ENCODE measurements at places on chromosomes 11 and 22.

- no peak for DNase-seq
Measured at GRCh38 chr22:46501701-46502100, 35.7 kb downstream of the CELSR1 start.

DNA sequence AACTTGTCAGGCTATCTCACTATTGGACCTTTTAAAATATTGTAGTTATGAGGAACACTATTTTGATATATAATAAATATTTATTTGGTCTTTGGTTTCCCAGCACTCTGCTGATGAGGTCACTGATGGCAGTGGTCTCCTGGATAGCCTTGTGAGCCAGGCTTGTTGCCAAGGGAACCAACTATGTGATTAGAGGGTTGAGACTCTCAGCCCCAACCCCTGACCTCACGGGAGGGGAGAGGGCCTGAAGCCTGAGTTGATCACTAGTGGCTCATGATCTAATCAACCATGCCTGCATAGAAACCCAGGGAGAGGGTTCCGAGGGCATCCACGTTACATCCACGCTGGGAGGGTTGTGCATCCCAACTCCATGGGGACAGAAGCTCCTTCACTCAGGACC, 10.8 kb downstream of the PANX1 start:
- no peak for DNase-seq

DNA sequence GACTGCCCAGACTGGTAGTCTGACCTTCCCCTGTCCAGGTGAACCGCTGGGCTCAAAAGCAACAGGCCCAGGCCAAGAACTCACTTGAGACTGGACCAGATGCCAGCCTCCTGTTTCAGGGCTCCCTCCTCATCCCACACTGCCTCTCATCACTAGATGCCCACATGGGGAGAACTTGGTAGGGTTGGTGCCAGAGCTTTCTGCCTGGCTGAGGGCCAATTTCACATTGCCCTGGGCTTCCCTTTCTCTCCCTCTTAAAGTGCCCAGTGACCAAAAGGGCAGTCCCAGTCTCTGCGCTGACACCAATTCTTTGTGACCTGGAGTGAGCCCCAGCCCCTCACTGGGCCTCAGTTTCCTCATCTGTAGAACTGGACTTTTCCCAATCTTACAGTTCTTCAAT, 41.7 kb downstream of the C11orf58 start:
- DNase-seq = no peak

DNA sequence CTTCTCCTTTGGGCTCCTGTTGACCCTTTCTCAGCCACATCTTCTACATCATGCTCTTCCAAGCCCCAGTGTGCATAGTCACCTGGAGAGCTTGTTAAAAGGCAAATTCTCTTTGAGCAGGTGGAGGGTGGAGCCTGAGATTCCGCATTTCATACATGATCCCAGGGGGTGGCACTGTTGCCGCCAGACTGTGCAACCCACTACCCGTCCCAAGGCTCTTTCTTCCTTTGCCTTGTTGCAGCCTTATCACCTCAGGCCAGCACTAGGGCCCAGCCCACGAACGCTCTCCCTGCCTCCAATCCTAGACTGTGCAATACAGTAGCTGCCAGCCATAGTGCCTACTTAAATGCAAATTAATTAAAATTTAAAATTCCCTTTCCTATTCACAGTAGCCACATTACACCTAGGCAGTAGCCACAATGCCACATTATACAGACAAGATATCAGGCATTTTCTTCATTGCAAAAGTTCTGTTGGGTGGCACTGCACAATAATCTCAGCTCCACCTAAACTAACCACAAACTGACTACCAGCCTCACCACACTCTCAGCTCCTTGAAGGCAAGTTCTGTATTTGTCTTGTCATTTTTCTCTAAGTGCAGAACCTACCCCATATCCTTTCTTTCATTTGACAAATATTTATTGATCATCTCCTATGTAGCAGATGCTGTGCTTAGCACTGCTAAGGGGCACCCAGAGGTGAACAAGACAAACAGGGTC, 4.6 kb upstream of the KCNJ5 start:
- DNase-seq = peak; percentile 61

- no peak for DNase-seq
Measured at GRCh38 chr22:47769652-47770051, 1007.2 kb downstream of the TBC1D22A start.

GRCh38 chr11:122556605-122557004, 98.9 kb upstream of the UBASH3B start:
- DNase-seq = no peak

GRCh38 chr11:128547946-128548648, 39.3 kb downstream of the ETS1 start:
- DNase-seq = no peak

DNA sequence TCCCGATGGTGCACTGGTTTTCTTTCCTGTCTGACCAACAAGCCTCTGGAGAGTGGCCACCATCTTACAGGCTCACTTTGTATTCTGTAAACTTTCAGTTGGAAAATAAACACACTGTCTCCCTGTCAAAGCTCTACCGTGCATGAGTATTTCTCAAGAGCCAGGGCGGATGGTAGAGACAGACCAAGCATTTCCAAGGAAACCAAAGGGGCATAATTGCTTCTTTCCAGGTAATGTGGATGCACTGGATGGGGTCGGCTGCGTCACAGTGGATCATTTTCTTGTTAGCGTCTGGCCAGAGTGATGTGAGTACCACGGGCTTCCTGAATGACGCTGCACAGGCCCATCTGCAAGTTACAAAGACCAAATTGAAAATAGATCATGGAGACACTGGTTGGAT, 5.1 kb upstream of the SEZ6L start:
- no peak for DNase-seq

GRCh38 chr22:35410663-35411034, 10.7 kb downstream of the MCM5 start:
- no peak for DNase-seq

- DNase-seq = no peak
Measured at GRCh38 chr22:30744224-30744623, 49.5 kb downstream of the OSBP2 start.

GRCh38 chr22:44611880-44612496, 90.0 kb upstream of the PRR5 start:
- no peak for DNase-seq

- peak; percentile 18 for DNase-seq
Measured at GRCh38 chr11:103619938-103620337, 416.5 kb upstream of the DDI1 start.

DNA sequence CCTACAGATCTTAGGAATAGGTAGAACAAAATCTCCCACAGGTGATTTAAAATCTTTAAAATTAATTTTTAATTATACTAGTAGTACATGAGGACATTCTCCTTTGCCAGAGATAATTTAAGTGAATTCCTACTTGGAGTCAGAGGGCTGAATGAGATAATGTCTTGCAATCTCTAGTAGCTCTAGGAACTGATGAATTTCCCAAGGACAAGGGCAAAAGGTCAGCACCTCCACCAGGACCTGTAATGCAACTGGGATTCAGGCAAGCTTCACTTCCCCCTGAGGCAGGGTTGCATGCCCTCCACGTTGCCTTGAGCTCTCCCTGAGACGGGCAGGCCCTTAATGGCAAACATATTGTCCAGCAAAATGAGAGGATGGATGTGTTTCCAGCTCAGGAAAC, 330.3 kb upstream of the PITPNB start:
- no peak for DNase-seq

GRCh38 chr22:38104084-38104483, 6.4 kb downstream of the BAIAP2L2 start:
- DNase-seq = no peak

- DNase-seq = no peak
Measured at GRCh38 chr22:20022978-20023613, 2.2 kb downstream of the TANGO2 start.

DNA sequence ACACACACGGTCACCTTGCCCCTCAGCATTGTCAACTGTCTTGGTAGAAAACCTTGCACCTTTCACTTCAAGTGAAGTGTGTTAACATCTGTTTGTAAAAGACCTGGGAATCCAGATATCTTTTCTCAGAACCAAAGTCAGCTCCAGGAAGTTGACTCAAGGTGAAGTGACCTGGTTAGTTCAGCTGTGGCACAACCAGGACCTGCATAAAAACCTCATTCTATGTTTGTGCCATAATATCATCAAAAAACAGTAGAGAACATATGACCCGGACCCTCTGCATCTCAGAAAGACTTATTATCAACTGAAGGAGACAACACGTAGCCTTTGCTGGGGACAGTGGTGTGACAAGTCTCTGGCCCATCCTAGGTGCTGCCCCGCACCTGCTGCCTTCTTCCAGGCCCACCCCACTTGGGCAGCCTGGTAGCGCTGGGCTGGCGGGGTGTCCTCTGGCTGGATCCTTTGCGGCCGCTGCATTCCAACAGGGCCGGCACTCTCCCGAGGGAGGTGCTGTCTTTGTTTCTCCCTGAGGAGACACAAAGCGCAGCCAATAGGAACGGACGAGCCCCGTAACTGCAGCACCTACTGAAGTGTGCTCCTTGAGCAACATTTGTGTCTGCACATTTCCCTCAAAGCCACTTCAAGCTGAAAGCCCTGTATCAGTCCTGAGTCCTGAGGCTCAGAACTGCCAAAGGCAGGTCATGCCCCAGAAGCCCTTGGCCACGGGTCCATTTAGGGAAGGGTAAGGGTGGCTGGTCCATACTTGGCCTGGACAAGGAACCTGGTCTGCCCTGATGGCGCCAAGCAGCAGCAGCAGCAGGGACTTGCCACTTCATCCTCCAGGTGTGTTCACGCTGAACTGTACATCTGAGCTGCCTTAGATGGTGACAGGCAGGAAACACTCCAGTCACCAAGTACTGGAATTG, 25.2 kb downstream of the LRRC74B start:
- no peak for DNase-seq

GRCh38 chr11:86804951-86805350, 4.6 kb downstream of the PRSS23 start:
- no peak for DNase-seq

DNA sequence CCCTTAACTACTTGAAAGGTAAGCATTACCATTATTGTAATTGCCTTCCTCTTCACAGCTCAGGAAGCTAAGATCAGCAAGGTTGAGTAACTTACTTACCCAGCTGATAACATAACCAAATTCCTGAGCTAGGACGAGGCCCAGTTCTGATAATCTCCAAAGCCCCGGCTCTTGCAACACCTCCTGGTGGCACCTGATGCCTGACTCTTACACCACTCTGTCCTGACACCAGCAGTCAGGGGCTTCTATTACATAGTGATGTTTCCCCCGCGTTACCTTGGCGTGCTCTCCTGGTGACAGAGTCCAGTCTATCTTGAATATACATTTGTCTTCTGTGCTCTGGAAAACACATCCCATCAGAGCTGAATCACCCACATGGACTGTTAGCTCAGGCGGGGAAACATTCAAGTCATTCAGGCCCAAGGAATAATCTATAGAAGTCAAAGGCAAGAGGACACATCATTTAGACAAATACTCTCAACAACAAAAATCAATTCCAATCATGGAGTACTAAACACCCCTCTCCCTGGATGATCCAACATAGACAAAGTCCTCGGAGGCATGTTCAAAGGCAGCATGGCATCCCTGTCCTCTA, 12.6 kb downstream of the JAML start:
- DNase-seq = no peak

DNA sequence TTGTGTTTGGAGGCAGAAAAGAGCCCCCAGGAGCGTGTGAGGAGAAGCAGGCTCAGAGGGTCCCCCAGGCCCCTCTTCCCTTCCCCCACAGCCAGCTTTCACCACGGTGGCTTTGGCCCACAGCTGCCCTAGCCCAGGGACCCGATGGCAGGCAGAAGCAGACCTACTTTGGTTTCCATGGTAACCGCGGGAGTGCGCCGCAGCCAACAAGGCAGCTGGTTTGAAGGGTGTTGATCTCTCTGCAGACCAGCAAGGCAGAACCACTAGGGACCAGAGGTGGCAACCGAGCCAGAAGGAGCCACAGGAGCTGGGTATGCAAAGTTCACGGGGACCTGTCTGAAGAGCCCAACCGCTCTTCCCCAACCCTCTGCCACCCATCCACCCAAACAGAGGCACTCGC, 69.4 kb downstream of the BUD13 start:
- no peak for DNase-seq

- DNase-seq = peak; percentile 43
Measured at GRCh38 chr11:64148226-64148916, 17.5 kb downstream of the MACROD1 start.

- no peak for DNase-seq
Measured at GRCh38 chr22:41798736-41799135, 1.7 kb upstream of the CCDC134 start.

DNA sequence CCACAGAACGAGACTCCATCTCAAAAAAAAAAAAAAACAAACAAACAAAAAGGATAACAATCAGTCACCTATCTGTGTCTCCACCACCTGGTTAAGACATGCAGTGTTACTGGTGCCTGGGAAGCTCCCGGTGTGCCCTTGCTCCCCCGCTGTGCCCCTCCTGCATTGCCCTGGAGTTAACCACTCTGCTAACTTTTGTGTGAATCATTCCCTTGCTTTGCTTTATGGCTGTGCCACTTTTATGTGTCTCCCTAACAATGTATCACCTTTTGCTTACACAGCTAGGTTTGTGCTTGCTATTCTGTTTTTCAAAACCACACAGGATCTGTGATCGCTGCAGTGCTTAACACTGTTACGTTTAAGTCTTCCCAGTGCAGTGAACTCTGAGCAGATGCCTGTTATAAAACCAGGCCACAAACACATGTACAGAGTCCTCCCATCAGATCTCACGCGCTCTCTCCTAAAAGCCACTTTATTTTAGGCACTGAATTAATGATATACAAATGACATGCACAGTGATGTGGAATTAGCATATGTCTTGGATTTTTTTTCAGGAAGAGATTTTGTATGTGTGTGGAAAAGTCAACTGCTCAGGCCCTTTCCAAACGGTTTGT, 69.9 kb downstream of the BUD13 start:
- DNase-seq = peak; percentile 79

DNA sequence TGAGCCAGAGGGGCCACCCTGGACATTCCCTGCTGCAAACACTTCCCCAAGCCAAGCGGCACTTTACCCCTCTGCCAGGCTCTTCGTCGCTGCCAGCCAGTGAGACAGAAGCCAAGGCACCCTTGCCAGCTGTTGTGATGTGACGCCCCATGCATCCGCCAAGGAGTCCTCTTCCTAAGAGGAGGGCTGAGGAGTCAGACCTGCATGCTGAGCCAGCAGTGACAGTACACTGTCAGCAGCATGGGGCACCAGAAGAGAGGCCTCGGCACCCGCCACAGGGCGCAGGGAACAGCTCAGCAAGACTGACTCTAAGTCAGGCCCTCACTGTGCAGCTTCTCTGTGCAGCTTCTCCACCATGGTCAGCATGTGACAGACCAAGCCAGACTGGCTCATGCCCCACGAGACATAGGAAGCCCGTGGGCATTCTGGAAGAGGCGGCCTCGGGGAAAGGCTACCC, 26.4 kb downstream of the VPS37C start:
- DNase-seq = no peak

DNA sequence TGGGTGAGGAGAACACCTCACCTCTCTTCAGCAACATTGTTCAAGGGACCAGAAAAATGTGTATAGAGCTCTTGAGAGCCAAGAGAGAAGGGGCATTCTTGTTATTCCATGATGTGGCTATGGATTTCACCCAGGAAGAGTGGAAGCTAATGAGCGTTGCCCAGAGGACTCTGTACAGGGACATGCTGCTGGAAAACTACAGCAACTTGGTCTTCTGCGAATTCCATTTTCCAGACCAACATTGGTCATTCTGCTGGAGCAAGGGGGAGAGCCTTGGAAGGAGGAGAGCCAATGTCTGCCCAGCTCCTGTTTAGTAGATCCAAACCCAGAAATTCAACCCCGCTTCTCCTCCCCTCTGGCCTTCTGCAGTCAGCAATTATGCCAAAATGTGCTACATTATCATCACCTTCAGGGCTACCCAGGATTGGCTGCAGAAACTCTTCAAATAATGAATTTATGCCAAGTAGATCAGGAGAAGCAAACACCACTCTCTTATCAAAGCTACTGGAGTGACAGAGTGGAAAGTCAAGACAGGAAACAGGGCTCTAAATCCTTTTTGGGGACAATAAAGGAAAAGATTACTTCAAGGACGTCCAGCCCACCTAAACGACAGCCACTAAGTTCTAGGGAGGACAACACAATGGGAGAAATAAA, 707.5 kb upstream of the LUZP2 start:
- no peak for DNase-seq
